ENCODE measurements at places on chromosomes 6 and 20.

GRCh38 chr6:69813508-69813907 is 16.7 kb upstream of the LMBRD1 start:
- DNase-seq, result no peak

GRCh38 chr6:11317885-11318771 is 85.7 kb upstream of the NEDD9 start:
- peak; percentile 69 for DNase-seq

DNA sequence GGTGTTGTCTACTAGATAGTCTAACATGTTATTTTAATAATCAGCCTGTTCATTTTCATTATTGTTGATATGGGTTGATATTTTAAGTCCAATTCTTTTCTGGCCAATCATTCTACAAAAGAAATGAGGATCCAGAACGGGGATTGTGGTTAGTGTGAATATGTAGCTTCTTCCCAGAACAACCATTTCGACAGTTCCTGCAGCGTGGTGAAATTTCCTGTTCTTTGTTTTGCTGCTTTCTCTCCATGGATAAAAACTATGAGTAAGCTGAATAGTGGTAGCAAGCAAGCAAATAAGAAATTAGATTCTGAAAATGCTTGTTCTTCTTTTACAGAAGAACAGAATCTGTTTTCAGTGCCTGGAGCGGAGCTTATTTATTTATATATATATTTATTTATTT is 65.5 kb upstream of the F13A1 start:
- no peak for DNase-seq

- no peak for DNase-seq
Observed at GRCh38 chr6:54071821-54072340, 39.4 kb upstream of the MLIP start.

- no peak for DNase-seq
Observed at GRCh38 chr20:46823271-46823751, 71.3 kb upstream of the EYA2 start.

- DNase-seq, result no peak
Observed at GRCh38 chr6:150029749-150030148, 4.4 kb upstream of the RAET1L start.

GRCh38 chr6:145009711-145010110 is 724.6 kb downstream of the UTRN start:
- no peak for DNase-seq

- DNase-seq, result no peak
Observed at GRCh38 chr6:167337675-167338449, 13.0 kb downstream of the TTLL2 start.

- no peak for DNase-seq
Observed at GRCh38 chr6:26105109-26105730, 18.0 kb downstream of the HFE start.

- no peak for DNase-seq
Observed at GRCh38 chr6:125066964-125067363, 86.6 kb upstream of the TPD52L1 start.

- no peak for DNase-seq
Observed at GRCh38 chr6:21051777-21052176, 517.5 kb downstream of the CDKAL1 start.

DNA sequence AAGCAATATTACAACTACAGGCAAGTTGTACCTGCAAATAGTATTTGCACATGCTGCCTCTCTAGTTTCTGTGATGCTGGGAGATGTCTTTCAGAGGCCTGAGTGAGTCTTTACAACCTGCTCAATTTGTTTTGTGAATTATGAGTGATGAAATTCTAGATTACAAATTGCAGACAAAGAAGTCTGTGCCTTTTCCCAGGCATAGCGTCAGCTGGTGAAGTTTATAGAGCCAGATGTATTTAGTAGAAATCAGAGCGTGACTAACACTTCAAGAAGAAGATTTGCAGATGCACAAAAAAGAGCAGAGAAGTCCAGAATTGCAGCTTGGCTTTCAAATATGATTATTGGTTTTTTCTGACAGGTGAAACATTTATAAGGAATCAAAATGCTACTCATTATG is 289.9 kb downstream of the PLCB1 start:
- DNase-seq, result no peak

DNA sequence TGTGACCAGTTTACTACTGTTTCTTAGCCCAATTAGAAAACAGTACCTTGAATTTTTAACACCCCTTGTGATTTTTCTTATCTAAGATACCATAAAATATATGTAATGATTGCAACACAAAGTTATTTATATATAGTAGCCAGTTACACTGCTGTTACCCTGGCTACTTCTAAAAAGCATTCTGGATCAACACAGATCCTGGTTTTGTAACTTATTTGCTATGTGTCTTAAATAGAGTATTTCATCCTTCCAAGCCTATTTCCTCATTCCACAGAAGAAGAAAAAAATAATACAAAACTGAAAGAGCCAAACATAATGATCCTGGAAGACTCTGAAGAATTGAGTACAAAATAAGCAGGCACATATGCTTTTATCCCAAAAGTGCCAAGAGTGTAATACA is 19.0 kb upstream of the GSTA4 start:
- no peak for DNase-seq

GRCh38 chr6:139296927-139297326 is 5.1 kb upstream of the TXLNB start:
- no peak for DNase-seq

DNA sequence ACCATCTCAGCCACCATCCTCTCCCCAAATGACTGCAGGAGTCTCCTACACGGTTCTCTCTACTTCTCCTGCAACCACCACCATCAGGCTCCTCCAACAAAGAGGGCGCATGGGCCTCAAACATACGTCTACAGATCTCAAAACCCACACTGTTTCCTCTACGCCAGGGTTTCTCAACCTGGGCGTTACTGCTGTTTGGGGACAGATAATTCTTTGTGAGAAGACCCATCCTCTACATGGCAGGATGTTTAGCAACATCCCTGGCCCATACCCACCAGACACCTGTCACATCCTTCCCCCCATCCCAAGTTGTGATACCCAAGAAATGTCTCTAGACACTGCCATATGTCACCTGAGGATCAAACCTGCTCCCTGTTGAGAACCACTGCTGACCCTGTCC is 45.0 kb downstream of the ELMO2 start:
- DNase-seq, result no peak

- DNase-seq, result no peak
Observed at GRCh38 chr6:119845161-119845560, 495.6 kb upstream of the MAN1A1 start.

DNA sequence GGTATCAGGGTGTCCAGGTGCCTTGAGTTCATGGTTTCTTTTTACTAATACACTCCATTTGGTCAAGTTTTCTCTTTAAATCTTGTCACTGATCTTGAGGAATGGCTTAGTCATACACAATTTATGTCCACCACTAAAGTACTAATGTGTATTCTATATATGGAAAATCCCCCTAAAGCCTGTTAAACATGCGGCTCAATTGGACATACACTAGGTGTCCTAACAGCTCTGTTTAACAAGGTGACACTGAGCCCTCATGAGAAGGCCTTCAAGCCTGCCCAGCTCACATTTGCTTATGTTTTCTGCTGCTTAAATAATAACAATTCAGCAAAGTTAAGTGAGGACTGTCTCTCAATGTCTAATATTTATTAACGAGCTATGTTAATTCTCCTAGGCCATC is 31.5 kb downstream of the PDE7B start:
- DNase-seq, result no peak

GRCh38 chr6:113620386-113620785 is 236.8 kb upstream of the MARCKS start:
- DNase-seq, result no peak

GRCh38 chr20:48797850-48798747 is 29.7 kb downstream of the PREX1 start:
- DNase-seq, result no peak

- no peak for DNase-seq
Observed at GRCh38 chr20:50032955-50033666, 50.3 kb downstream of the SNAI1 start.

- peak; percentile 36 for DNase-seq
Observed at GRCh38 chr20:36886859-36887751, 11.2 kb downstream of the TLDC2 start.

DNA sequence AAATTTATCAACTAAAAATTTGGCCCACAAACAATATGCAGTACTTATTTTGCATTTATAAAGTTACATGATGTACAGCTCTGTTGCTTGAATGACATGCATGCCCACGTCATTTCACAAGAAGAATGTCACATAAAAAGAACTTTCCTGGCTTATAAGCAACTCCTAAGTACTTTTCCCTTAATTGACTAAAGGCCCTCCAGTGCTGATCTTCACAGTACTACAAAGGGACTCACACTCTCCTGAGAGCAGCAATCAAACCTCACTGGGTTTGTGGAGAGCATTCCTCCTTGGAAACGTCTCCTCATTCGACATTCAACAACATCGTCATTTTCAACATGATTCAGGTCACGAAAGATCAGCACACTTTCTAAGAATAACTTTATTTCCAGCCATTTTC is 111.1 kb downstream of the IPCEF1 start:
- DNase-seq, result no peak

DNA sequence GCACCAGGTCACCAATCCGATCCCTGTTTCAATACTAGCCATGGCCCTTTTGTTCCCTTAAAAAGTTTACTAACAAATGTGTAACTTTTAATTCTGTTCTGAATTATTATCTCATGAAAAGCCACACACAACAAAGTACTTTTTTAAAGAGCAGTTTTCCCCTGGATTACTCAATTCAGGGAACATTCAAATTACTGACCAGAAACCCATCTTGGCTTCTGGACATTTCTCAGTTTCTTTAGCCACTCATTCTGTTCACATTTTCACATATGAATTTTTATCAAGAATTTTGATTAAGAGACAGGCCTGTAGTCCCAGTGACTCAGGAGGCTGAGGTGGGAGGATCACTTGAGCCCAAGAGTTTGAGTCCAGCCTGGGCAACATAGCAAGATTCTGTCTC is 47.4 kb downstream of the INSM1 start:
- DNase-seq, result no peak

- DNase-seq, result no peak
Observed at GRCh38 chr6:128138694-128139093, 237.8 kb upstream of the THEMIS start.

- no peak for DNase-seq
Observed at GRCh38 chr6:27273783-27274182, 26.3 kb downstream of the PRSS16 start.

- no peak for DNase-seq
Observed at GRCh38 chr6:159756508-159756907, 5.3 kb upstream of the ACAT2 start.

GRCh38 chr6:69957985-69958559 is 91.7 kb downstream of the COL19A1 start:
- DNase-seq, result no peak

DNA sequence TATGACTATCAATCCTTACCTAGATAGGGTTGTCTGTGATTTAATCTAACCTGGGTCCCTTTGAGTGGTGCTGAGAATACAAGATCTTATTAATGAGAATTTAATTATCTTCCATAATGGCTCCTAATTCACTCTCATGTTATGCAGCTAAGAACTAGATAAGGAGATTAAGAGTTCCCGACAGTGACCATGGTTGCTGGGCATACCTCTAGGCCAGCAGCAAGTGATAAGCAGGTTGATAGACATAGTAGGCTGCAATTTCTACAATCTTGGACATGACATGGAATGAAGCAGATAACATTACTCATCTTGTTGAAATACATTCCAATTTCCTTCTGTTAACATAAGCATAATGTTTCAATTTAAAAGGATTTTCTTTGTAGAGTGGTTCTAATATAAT is 27.1 kb downstream of the SPACA1 start:
- no peak for DNase-seq

- no peak for DNase-seq
Observed at GRCh38 chr6:28738396-28738765, 185.4 kb downstream of the TRIM27 start.

- no peak for DNase-seq
Observed at GRCh38 chr6:146894624-146895023, 295.9 kb downstream of the ADGB start.

- DNase-seq, result no peak
Observed at GRCh38 chr20:61913423-61914225, 152.1 kb downstream of the TAF4 start.

GRCh38 chr6:47016261-47016660 is 25.9 kb downstream of the ADGRF1 start:
- no peak for DNase-seq

GRCh38 chr20:62500237-62500864 is 24.6 kb upstream of the GATA5 start:
- no peak for DNase-seq

GRCh38 chr6:100412872-100413271 is 51.8 kb downstream of the SIM1 start:
- DNase-seq, result no peak

- DNase-seq, result no peak
Observed at GRCh38 chr20:18019068-18019467, 38.6 kb downstream of the OVOL2 start.

DNA sequence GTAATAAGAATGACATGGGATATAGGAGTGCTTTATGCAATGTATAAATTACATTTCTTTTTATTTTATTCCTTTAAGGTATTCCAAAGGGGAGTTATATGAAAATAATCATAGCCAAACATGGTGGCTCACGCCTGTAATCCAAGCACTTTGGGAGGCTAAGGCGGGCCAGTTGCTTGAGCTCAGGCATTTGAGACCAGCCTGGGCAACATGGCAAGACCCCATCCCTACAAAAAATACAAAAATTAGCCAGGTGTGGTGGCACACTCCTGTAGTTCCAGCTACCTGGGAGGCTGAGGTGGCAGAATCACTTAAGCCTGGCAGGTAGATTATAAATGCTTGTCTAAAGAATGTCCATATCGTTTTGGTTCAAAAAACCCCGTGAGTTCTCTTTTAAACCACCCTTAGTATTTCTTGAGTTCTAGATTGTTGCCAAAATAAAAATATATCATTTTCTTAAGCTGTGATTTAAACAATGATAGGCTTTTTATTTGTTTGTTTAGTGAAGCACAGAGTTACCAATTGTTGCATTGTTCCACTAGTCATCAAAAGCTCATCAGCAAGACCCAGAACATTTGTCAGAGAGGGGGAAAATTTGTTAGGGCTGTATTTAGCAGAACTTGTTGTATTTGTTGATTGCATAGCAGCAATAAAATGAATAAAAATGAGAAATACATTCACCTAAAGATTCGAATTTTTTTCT is 146.2 kb downstream of the KHDC1L start:
- DNase-seq, result no peak

- DNase-seq, result no peak
Observed at GRCh38 chr6:90109141-90109540, 187.5 kb downstream of the BACH2 start.
